ENCODE measurements at places on chromosomes 2 and 18. TPM values are rescaled to one million over a fixed set of nuclear protein-coding genes. Genes with fewer than 3 reads are reported as not detected.

Gene TBR1
- total RNA-seq = not detected

Gene LTBP1
- 551 TPM for total RNA-seq

Gene FHOD3
- 31.2 TPM for total RNA-seq

Gene UGT1A5
- not detected for total RNA-seq

DNA sequence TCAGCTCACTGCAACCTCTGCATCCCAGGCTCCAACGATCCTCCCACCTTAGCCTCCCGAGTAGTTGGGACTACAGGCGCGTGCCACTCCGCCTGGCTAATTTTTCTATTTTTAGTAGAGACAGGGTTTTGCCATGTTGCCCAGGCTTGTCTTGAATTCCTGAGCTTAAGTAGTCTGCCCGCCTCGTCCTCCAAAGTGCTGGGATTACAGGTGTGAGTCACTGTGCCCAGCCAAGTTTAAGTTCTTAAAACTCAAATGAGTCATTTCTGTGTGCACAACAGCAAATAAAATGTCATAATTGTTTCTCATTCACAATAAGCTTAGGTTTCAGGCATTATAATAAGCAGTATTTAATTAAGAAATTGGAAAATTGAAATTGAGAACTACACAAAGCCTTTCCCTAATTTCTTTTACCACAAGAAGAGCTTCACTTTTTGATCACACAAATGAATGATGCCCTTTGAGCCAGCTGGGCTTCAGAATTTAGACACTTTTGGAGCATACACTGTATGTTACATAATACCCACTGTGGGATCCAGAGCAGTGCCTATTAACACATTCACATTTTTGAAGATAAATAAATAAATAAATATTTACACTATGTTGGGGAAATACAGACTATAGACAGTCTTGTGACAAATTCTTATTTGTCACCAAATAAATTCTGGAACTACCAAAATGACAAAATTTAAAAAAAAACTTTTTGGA lies 8.6 kb upstream of the ME2 start:
- no peak for DNase-seq

GRCh38 chr2:31467426-31467825 lies 52.9 kb upstream of the XDH start:
- DNase-seq = no peak

Measured in aorta (tissue), 5 donors.